ENCODE measurements at places on chromosomes 4 and X.

GRCh38 chr4:142169216-142169615 is 532.8 kb downstream of the IL15 start:
- DNase-seq: no peak

DNA sequence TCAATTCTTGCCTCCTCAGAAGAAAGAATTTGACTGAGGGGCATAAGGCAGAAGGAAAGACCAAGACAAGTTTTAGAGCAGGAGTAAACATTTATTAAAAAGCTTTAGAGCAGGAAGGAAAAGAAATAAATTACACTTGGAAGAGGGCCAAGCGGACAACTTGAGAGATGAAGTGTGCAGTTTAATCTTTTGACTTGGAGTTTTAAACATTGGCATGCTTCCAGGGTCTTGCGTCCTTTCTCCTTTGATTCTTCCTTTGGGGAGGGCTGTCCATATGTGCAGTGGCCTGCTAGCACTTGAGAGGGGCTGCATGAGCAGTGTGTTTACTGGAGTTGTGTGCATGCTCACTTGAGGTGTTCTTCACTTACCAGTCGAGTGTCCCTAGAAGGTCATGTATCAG is 275.8 kb upstream of the IL1RAPL1 start:
- DNase-seq: no peak

DNA sequence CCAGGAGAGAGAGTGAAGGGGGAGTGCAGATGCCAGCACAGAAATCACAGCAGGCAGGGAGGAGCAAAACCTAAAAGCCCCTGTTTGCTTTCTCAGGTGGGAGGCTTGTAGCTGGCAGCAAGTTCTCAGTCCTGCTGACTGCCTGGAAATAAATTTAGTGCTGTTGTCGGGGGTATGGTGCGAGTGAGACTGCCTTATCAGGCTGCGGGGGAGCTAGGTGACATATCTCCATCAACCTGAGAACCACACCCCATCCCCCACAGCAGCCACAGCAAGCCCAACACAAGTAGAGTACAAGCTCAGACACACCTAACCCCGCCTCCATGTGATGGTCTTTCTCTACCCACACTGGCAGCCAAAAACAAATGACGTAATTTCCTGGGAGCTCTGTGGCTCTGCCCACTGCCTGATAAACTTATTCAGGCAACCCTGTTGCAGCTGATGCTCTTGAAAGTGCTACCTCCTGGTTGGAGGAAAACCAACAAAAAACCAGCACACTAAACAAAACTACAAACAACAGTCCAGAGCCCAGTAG is 953.4 kb upstream of the NDST4 start:
- no peak for DNase-seq

- no peak for DNase-seq
Observed at GRCh38 chr4:189828081-189828697, 112.5 kb upstream of the FRG1 start.

DNA sequence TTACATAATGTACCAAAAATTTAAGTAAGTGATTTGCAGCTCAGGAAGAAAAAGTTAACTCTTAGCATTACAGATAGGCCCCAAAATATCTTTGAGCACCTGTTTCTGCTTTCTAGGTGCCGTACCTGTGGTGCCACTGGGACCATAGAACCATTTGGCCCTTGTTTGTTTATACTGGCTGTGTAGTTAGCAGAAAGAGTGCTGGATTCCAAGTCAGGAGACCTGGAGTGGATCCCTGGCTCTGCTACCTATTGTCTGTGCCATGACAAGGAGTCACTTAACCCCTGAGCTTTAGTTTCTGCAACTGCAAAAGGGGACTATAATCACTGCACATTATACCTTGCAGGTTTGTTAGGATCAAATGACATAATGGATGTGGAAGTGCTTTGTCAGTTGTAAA is 137.8 kb upstream of the GPR101 start:
- no peak for DNase-seq

- DNase-seq: no peak
Observed at GRCh38 chr4:90128961-90129495, 1.8 kb downstream of the CCSER1 start.

DNA sequence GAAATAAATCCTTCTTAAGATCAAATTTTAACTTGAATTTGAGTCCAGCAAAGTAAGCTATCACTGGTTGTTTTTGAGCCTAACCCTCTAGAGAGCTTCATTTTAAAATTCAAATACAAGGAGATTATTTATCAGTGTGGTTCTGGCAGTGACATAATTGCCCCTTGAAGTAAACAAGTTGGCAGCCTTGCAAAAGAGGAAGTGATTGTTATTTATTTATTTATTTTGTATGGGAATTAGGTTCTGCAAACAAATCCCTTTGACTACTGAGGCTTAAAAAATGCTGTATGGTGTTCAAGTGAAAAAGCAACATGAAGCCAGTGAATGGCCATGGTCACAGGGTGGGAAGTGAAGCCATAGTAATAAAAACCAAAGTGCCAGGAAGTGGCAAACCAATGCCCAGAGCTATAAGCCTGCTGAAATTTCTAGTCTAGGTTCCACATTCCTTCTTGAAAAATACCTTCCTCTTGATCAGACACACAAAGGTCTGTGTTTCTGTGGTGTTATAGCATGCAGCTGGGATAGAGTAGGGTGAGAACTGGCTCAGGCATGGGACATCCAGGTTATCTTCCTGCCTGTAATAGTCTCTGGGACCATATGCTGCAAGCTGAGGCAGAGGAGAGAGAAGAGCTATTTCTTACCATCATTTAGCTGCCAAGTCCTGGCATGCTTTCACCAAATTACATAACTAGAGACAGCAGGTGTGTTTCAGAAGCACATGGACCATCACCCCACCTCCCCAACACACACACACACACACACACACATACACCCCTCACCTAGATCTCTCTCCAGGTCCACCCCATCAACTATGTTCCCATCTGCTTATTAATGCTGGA is 47.1 kb upstream of the TSPAN7 start:
- DNase-seq: no peak

GRCh38 chr4:61468024-61468720 is 268.0 kb downstream of the ADGRL3 start:
- DNase-seq: no peak

GRCh38 chr4:42605264-42605663 is 51.6 kb downstream of the ATP8A1 start:
- no peak for DNase-seq

DNA sequence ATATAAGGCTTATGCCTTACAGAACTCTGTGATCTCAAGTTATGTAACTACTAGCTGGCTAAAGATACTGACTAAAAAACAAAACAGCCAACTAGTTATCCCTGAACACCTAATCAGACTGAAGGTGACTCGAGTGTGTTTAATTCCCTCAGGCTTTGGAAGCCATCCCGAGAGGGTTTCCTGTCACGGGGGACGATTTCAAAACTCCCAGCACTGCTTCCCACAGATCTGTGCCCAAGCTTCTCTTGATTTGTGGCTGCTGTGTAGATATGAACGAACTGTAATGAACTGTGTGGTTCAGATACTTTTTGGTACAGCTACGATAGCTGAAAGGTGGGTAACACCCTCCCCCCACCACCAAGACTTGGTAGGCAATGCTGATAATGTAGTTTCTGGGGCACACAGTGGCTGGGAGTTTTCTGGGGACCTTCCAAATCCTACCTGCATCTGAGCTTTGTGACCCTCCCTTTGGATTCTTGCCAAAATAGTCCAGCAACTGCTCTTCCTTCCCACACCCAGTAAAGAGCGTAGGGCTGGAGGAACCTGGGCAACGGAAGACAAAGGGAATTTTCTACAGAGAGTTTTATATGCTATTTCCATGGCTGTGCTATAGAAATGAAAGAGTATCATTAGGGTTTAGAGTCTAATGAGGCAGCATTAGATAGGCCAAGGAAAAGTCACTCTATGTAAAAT is 148.8 kb downstream of the MGST2 start:
- DNase-seq: no peak

DNA sequence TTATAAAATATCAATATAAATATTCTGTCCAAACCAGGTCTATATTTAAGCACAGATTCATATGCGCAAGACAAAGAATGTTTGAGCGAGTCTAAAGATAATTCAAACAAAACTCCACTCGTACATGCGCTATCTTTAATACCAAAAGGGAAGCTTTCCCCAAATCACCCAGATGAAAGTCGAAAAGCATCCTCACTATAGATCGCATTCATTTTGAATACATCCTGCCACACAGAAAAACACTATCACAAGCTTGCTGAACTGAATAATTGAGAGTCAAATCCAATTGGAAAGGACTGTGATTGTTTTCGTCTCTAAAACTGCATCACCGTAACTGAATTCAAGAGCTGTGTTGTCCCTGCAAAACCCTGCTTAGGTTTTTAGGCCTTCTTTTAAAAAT is 685 bp downstream of the TASL start:
- DNase-seq: no peak

DNA sequence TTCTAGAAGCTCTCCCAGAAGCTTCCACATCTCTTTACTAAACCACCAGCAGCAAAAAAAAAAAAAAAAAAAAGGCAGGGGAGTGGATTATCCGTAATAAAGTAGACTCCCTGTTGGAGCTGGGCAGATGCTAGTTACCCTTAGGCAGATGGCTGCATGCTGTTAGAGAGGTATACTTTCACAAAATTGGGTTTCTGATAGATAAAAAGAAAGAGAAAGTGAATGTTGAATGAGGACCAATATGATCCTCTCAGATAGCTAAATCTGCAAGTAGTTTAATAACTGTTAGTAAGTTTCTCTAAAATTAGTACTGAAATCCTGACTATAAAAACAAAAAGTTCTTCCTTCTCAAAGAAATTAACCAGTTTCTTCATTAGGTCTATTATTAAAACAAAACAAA is 195.4 kb downstream of the ANAPC10 start:
- no peak for DNase-seq

GRCh38 chr4:120723105-120723504 is 199.4 kb downstream of the PRDM5 start:
- no peak for DNase-seq

- DNase-seq: no peak
Observed at GRCh38 chr4:153485860-153486259, 19.7 kb downstream of the TMEM131L start.

- no peak for DNase-seq
Observed at GRCh38 chrX:38805432-38806389, 4.5 kb downstream of the MID1IP1 start.

GRCh38 chrX:134537179-134537955 is 77.4 kb downstream of the HPRT1 start:
- DNase-seq: no peak

DNA sequence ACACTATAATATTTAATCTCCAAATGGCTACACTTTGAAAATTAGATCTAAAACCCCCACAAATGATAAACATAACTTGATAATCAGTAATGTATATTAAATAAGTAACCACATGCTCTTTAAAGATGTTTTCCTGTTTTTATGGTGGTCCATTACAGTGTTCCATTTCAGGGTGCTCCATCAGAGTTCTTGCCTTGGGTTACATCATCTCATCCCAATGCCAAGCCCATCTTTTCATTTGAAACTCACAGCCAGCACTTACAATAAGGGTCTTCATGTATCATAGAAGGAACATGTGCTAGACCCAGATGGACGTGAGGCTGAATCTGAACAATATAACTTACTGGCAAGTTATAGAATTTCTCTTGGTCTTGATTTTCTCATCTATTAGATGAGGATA is 10.5 kb upstream of the PAQR3 start:
- DNase-seq: no peak

GRCh38 chr4:140865253-140866217 is 109.3 kb upstream of the TBC1D9 start:
- no peak for DNase-seq

DNA sequence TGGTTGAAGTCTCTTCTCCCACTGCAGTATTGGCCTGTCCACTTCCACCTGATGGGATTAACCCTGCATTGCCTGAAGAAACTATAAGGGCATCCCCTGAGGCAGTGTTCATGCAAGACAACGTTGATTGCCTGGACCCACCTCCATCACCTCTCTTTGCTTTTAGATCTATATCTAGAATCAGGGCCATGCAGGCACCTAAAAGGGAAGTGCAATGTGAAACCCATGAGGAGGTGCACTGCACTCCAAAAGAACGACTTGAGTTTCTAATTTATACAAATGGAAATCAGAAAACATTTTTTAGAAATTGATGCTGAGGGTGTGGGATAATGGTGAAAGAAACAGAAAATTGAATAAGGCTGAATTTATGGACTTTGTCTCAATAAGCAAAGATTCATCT is 694.4 kb downstream of the TRAM1L1 start:
- no peak for DNase-seq

GRCh38 chr4:124018383-124019317 is 622.1 kb downstream of the SPRY1 start:
- no peak for DNase-seq

GRCh38 chr4:31236020-31236638 is 516.0 kb downstream of the PCDH7 start:
- no peak for DNase-seq

GRCh38 chrX:17597836-17598439 is 139.4 kb upstream of the SCML1 start:
- DNase-seq: no peak

DNA sequence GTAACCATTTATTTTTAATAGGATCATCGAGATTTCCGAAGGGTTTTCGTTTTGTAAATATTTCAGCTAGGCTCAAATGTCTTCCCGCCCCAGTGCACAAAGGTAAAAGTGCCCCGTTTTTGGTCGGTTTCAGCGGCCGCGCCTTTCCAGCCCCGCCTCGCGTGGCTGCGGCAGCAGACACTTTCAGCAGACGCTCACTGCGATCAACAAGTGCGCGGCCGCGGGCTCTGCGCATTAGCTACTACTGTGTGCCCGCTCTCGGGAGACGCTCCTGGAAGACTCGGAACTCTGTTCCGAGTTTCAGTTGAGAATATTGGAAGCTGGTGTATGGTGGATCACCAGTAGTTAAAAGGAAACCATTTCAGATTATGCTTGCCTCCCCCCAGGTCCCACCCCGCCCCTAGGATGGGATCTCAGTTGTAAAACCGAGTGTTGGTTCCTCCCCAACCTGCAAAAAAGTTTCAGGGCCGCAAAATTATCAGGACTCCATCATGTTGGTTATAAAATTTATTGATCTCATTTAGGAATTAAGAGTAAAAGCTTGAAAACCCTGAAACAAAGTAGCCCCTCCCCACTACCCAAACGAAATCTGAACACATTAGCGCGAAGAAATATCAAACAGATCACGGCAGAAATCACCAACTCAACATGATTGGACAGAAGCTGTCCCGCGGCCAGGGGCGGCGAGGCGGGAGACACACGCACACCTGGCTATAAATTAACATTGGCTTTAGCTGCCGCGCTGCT is 2.2 kb downstream of the SOX3 start:
- DNase-seq: no peak

- peak; percentile 70 for DNase-seq
Observed at GRCh38 chrX:152658302-152658701, 20.6 kb downstream of the GABRQ start.

GRCh38 chrX:29231800-29232199 is 644.6 kb downstream of the IL1RAPL1 start:
- no peak for DNase-seq

- no peak for DNase-seq
Observed at GRCh38 chrX:42900947-42901346, 123.0 kb upstream of the PPP1R2C start.

- DNase-seq: no peak
Observed at GRCh38 chrX:42047886-42048285, 124.5 kb upstream of the CASK start.

- DNase-seq: no peak
Observed at GRCh38 chr4:37715889-37716402, 29.8 kb upstream of the RELL1 start.

Measured in vagina (tissue), 2 donors.